ENCODE measurements at places on chromosomes 11 and 22.

GRCh38 chr11:14746857-14747395, 103.3 kb downstream of the PDE3B start:
- DNase-seq: no peak

DNA sequence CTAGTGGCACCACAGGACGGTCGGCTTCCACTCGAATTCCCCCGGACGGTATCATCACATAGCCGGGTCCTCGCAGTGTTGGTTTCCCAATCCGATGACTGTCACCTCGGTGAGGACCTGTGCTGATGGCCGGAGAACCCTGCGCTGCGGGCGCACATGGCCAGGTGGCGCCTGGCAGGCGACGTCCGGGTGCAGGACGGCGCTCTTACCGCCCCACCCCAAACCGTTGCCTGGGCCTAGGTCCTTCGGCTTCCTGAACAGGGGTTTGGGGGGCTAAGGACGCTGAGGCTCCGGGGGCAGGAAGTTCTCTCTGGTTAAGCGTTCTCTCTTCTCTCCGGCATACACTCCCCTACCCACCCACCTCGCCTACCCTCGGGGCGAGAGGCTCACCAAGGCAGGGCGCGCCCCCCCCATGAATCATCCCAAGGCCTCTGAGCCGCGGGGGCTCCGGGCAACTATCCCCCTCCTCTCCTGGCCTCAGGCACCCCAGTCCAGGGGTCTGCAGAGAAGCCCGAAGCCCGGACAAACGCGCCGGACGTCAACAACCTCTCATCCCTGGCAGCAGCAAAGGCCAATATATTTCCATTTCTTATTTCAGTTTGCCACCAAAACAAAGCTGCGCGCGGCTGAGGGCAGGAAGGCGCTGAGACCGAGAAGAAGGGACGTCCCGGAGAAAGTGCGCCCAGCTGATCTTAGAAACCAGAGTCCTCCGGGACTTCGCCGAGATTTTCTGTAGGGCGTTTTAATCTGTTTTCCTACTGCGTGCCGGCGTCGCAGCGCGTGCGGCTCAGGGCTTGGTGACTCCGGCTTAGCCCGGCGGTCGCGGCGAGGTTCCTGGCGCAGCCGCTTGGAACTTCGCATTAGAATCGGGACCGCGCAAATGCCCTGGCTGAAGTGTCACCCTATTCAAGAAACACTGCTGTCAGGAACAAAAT, 5.6 kb downstream of the ALX4 start:
- no peak for DNase-seq

GRCh38 chr11:8910649-8911026, 351 bp upstream of the AKIP1 start:
- DNase-seq: no peak

DNA sequence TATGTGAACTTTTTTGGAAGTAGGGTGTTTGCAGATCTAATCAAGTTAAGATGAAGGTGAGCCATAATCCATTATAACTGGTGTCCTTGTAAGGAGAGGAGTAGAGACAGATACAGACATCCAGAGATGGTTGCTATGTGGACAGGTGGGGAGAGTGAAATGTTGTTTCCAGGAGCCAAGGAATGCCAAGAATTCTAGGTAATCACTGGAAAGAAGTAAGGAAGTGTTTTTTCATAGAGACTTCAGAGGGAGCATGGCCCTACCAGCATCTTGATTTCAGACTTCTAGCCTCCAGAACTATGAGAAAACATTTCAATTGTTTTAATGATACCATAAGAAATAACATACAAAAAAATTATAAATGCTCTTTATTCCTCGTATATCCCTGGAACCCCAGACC, 320.5 kb upstream of the ANO3 start:
- DNase-seq: no peak

- no peak for DNase-seq
Observed at GRCh38 chr22:37784829-37785495, 22.8 kb upstream of the GCAT start.

GRCh38 chr11:36228689-36229088, 60.5 kb downstream of the COMMD9 start:
- DNase-seq: no peak

DNA sequence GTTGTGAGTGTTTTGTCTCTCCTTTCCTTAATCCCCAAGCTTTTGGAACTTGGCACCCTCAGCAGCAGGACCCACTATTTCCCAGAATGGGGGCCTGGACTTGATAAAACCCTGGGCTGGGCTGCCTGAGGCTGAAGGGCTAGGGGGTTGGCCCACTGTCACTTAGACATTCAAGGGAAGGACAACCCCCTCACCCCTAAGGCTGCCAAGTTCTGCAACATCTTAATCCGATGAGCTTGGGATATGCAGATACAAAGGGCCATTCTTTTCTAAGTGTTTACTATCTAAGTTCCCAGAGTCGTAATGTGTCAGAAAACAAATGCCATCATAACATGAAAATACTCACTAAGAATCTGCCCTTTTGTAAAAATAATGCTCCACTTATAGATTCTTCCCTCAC, 42.9 kb downstream of the IRAG1 start:
- no peak for DNase-seq

GRCh38 chr11:56950510-56950909, 38.2 kb upstream of the OR5AK2 start:
- no peak for DNase-seq

- DNase-seq: no peak
Observed at GRCh38 chr22:27213766-27214581, 556.6 kb downstream of the MIAT start.

GRCh38 chr11:70225681-70226177, 22.6 kb downstream of the FADD start:
- DNase-seq: no peak

DNA sequence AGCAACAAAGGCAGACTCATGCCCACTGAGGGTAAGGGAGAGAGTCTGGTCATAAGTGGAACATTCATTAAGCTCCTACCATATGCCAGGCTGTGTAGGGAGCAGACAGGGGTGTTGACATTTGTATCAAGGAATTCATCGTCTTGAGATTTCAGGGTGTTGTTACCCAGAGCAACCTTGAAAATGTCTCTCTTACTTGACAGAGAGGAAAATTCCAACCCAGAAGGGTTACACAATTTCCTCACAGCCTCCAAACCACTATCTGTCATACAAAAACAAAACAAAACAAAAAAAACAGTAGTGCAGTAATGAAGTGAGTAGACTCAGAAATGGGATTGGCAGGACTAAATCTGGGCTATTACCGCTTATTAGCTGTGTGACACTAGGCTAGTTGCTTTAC, 113.2 kb downstream of the MIAT start:
- no peak for DNase-seq

DNA sequence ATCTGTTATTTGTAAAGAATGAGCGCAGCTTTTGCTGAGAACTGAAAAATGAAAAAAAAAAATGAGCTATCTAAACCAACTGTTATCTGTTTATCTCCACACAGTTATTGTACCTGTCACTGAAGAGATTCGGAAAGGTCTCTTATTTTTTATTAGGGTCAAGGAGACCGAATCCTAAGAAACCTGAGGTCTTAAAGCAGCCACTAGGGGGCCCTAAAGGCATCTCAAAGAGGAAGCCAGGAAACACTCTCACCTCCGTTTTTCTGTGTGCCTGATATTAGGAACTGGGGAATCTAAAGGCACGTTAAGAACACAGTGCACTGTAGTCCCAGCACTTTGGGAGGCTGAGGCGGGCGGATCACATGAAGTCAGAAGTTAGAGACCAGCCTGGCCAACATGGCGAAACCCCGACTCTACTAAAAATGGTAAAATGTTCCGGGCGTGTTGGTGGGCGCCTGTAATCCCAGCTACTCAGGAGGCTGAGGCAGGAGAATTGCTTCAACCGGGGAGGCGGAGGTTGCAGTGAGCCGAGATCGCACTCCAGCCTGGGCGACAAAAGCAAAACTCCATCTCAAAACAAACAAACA, 3.5 kb upstream of the LARGE1 start:
- peak; percentile 76 for DNase-seq

GRCh38 chr11:42249956-42250355, 790.5 kb upstream of the LRRC4C start:
- no peak for DNase-seq

- no peak for DNase-seq
Observed at GRCh38 chr11:76149713-76150112, 56.6 kb downstream of the WNT11 start.

DNA sequence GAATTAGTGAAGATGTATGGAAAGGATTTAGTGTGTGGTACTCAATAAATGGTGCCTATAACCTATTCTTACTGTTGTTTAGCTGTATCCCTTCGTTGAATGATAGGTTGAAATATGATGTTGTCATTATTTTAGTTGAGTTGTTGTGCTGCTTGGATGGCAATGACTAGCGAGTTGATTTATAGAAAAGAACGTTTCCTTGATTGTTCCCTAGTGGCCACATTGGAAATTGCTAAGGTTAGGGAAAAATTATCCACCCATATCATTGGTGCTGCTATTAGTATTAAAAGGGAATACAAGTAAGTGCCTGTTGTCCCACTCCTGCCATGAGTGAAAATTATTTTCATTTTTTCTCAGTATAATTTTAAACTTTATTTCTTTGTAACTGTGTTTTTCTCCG, 14.5 kb downstream of the EMSY start:
- no peak for DNase-seq

- DNase-seq: no peak
Observed at GRCh38 chr22:24481641-24482040, 13.5 kb upstream of the UPB1 start.

DNA sequence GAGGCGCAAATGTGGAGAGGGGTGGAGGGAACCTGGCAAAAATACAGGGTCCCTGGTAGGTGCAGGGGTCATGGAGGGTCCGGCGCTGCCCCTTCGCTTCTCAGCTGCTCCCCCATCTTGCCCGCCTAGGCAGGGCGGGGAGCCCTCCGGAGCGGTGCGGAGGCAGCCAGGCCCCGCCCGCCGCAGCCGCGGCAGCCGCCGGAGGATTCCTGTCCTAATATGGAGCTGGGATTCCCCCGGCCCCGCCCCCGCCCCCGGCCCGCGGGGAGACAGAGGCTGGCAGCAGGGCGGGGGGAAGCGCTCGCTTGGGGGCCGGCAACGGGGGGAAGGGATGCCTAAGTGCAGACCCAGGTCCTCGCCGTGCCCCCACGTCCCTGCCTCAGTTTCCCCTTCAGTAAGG, 1.0 kb upstream of the NPAS4 start:
- DNase-seq: no peak

DNA sequence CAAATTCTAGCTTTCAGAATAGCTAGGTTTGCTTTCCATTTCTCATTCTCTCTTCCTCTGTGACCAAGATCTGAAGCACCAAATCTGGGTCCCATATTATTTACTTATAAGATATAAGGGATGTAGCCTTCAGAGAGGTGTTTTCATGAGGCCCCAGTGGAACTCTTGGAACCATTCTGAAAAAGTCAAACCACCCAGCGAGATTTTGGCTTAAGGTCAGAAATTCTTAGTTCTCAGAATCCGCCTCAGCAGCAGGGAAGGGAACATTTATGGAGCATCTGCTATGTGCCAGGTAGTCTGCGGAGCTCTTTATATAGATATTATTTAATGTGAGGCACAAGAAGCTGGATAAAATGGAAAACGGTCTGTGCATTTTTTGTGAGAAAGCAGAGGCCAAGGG, 6.3 kb downstream of the NAV2 start:
- DNase-seq: no peak

DNA sequence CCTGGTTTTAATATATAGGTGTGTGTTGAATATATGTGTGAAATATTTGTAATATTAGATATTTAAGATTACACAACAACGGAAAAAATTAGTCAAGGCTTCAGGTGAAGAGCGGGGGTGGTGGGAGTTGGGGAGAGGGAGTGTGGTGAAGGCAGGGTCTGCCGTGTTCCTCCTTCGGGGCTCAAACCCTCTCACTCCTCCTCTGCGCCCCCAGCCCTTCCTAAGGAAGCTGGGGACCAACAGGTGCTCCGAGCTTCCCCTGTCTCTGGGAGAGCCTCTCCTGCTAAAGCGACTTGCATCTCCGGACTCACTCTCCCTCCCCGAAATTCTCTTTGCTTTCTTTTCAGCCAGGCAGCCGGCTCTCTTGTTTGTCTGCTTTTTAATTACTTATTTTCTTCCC, 960 bp upstream of the CADM1 start:
- no peak for DNase-seq

DNA sequence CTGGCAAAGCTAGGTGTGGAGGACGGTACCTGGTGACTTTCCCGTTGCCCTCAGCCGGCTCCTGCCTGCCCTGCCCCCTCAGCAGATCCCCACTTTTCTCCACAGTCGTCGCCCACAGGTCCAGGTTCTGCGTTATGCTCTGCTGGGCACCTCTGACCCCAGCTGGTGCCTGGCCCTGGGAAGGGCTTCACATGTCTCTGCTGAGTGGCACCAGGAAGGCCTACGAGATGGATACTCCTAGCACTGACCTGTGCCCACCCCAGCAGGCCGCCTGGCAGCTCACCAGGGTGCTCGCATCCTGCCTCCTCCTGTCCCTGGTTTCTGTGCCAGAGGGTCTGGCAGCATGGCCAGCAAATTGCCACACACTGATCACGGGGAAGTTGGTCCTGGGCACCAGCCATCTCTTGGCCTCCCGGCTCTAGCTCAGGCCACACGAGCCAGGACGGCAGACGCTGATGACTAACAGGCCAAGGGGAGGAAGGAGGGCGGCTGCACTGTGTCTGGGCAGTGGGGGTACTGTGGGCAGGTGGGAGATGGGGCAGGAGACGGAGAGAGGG, 13.8 kb downstream of the CARS1 start:
- no peak for DNase-seq

DNA sequence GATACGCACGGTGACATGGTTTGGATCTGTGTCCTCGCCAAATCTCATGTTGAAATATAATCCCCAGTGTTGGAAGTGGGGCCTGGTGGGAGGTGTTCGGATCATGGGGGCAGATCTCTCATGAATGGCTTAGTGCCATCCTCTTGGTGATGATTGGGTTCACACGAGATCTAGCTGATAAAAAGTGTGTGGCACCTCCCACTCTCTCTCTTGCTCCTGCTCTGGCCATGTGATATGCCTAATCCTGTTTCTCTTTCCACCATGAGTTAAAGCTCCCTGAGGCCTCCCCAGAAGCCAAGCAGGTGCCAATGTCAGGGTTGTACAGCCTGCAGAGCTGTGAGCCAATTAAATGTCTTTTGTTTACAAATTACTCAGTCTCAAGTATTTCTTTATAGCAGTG, 303.1 kb upstream of the PLET1 start:
- no peak for DNase-seq

DNA sequence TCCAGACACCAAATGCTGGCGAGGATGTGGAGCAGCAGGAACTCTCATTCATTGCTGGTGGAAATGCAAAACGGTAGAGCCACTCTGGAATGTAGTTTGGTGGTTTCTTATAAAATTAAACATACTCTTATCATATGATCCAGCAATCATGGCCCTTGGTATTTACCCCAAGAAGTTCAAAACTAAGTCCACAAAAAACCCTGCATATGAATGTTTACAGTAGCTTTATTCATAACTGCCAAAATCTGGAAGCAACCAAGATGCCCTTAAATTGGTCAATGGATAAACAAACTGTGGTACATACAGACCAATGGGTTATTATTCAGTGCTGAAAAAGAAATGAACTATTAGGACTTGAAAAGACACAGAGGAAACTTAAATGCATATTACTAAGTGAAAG, 87.8 kb downstream of the APOL5 start:
- no peak for DNase-seq
